ENCODE measurements at places on chromosomes 3 and 15.

GRCh38 chr3:44954962-44955361, 21.0 kb downstream of the ZDHHC3 start:
- DNase-seq: no peak

- DNase-seq: peak; percentile 72
These were observed 114.2 kb downstream of the KLF13 start for GRCh38 chr15:31440754-31441311.

- no peak for DNase-seq
These were observed 80.3 kb downstream of the HMG20A start for GRCh38 chr15:77500989-77501388.

GRCh38 chr3:184611607-184612281, 50.2 kb downstream of the EPHB3 start:
- DNase-seq: no peak

DNA sequence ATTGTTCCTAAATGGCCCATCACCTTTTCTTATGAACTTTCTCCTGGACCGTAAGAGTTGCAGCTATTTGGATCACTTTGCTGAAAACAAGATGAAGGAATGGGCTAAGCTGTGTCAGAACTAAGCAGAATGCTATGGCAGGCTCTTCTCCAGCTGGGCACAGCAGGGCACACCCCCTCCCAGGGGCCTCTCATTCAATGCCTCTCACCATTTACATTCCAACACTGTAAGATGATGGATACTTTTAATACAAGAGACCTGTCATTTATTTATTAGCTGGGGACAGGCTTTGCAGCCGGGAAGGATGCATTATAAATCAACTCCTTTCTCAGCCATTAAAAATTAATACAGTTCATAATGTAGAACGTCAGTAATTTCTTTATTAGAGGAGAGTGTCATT, 240.1 kb downstream of the NTRK3 start:
- peak; percentile 18 for DNase-seq

DNA sequence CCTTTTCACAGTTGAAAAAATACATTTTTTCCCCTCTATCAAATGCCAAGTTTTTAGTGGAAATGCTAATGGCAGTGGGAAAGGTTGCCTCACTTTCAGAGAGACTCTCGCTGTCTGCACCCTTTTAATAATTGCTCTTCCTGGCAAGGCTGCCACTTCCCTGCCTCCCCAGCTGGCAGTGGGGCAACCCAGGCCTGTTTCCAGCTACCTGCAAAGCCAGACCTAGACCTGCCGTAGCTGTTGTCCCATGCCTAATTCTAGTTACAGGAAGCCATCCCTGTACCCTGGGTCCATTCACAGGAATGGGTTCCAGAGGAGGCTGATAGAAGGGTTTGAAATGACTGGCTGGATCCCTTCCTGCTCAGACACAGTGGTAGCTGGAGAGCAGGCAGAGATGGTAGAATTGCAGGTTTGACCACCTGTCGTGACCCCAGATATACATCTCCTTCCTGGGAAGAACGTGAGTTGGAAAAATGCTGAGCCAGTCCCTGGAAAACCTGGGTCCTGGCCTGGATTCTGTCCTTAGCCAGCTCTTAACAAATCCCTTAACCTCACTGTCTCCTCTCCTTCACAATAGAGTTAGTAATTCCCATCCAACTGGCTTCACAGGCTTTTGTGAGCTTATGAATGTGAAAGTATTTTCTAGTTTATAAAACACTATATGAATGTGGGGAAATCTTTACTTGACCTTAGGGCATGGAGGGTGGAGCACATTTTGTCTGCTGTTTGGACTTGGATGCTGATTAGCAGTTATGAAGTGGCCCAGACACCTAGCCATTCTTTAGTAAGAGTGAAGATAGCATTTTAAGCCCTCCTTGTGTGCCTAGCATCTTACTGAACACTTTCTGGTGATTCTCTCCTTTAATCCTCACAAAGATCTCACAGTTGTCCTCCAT, 12.9 kb upstream of the ALPK3 start:
- no peak for DNase-seq

GRCh38 chr3:62892951-62893350, 17.7 kb upstream of the CADPS start:
- DNase-seq: no peak

DNA sequence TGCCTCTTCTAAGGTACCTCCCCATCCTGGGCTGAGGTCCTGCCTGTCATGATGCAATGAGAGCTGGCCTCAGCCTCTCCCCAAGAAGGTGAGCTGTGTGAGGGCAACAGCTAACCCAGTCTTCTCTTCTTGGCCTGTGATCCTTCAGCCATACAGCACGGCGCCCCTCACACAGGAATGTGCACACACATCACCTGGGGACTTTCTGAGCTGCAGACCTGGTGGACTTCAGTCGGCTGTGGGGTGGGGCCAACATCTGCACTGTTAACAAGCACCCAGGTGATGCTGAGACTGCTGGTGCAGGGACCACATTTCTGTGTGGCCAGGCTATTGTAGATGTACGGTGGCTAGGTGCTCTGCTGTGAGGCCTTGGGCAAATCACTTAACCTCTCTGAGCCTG, 14.5 kb downstream of the HCN4 start:
- DNase-seq: no peak

Data from retina (tissue), 1 donor.